ENCODE measurements at places on chromosomes 5 and 9. TPM values are rescaled to one million over a fixed set of nuclear protein-coding genes. Genes with fewer than 3 reads are reported as not detected.

GRCh38 chr9:104276709-104277245 lies 182.7 kb downstream of the SMC2 start:
- no peak for DNase-seq

DNA sequence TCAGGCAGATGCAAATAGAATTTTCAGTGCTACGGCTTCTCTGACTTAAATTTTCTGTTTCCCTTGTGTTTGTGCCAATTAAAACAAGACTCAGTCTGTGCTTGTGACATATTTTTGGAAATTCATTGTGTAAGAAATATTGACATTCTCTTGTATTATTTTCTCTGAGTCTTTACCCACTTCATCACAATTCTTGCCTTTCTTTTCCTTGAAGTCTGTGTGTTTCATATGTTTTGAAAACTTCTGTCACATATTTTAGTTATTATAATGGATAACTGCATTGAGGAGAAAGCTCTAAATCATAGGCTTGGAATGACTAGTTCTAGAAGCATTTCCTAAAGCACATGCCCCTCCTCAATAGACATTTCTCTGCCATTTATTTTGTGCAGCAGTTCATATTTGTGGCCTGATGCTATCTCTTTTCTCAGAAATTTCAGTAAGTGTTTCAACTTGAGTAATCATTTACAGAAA lies 206.6 kb downstream of the PALM2AKAP2 start:
- DNase-seq, result no peak

DNA sequence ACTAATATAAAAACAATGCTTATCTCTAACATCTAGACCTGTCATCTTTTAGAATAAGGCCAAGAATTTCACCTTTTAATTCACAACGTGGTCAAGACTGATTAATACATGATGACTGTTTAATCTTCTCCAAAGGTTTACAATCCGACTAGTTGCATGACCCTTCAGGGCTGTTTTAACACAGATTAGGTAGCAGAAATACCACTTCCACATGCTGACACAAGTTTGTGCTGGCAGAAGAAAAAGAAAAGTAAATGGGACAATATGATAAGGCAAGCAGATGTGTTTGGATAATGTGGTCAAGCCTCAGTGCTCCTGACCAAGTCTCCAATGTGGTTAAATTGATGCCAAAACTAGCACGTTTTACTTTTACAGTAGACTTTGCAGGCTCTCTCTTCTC lies 31.1 kb downstream of the SEMA6A start:
- no peak for DNase-seq

- DNase-seq, result no peak
Observed at GRCh38 chr5:175902026-175902425, 30.6 kb downstream of the CPLX2 start.

GRCh38 chr9:4886698-4887097 lies 94.0 kb downstream of the RCL1 start:
- DNase-seq, result no peak

GRCh38 chr5:79743846-79744605 lies 54.4 kb downstream of the CMYA5 start:
- no peak for DNase-seq

DNA sequence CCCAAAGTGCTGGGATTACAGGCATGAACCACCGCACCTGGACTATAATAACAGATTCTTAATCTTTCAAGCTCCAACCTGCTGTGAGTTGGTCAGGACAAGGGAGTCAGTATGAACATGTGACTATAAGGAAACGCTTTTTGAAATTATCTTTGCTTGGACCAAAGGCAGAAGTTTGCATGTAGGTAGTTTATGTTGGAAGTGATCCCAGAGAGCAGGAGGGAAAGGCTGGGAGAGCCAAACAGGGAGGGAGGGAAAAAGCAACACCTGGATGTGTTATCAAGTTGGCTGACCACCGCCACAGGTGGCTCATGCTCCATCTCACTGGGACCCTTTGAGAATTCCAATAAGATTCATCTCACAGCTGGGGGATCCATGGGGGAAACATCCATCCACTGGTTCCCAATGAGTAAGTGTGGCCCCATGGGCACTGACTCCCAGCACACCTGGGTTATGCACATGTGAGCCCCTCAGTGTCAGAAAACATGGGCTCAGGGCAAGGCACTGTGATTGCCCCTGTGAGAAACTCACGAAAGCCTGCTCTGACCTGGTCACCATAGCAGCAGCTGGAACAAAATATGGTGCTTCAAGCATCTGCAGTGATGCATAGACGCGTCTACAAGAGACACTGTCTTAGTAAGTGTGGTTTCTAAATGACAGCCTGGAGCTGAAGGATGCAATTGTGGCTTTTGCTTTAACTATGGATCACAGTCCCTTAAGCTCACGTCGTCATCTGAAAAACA lies 62.1 kb downstream of the ARSB start:
- no peak for DNase-seq

- DNase-seq, result no peak
Observed at GRCh38 chr9:85302938-85303756, 438.6 kb downstream of the AGTPBP1 start.

GRCh38 chr9:107276966-107277710 lies 5.9 kb upstream of the RAD23B start:
- no peak for DNase-seq

- peak; percentile 65 for DNase-seq
Observed at GRCh38 chr9:131530920-131531832, at the start of gene UCK1. Gene UCK1 (minus strand): TSS chr9:131531263. CDS start chr9:131531174, 89 bp downstream.

GRCh38 chr5:173680660-173681242 lies 64.3 kb upstream of the BOD1 start:
- DNase-seq, result no peak

GRCh38 chr5:44945743-44946142 lies 137.0 kb downstream of the MRPS30 start:
- DNase-seq, result no peak

DNA sequence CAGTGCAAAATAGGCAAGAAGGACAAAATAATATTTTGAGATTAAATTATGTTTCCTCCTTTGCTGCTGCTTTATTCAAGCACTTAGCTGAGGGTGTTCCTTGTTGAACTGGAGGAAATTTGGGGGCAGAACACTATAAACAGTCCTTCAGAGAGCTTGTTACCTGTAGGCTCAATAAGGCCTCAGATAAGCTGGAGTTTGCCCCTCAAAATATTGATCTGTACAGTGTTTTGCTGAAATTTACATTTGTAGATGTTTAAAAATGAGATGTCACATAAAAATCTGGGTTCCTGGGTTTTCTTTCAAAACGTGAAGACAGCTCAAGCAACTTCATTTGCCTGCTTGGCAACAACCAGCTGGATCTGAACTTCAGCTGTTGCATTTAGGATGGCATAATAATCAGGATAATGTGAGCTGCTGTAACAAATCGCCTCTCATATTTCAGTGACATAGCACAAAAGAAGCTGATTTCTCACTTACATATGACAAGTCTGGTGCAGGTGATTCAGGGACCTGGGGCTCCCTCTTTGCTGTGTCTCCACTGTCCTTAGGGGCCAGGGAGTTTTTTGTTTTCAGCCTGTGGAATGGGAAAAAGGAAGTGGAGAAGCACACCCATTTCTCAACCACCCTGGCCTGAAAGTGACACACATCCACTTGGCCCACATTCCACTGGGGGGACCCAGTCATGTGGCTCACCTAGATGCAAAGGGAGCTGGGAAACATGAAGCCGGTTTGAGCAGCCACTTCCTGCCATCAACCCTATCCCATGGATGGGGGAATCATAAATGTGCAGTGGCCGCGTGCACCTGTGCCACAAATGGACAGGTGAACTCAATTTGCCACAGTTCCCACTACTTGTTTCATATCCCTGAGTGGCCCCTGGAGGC lies 2.4 kb upstream of the PSAT1 start:
- no peak for DNase-seq

- DNase-seq, result no peak
Observed at GRCh38 chr9:135019224-135019623, 68.2 kb upstream of the OLFM1 start.

GRCh38 chr5:69074664-69075521 lies 18.9 kb upstream of the SLC30A5 start:
- no peak for DNase-seq

DNA sequence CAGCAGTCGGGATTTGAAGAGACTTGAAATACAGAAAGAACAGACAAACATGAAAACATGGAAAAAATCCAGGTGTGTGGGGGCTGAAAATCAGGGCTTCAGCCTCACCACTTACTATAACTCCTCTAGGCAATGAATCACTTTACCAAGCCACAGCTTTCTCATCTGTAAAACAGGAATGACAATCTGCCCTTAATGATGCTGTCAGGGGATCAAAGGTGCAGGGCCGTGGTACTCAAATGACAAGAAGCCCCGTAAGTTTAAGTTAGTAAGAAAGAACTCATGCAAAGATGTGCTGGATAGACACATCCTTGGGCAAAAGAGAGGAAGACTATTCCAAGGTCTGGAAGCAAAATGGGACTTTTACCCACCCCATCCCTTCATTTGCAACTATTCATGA lies 34.7 kb downstream of the FBXW2 start:
- no peak for DNase-seq

DNA sequence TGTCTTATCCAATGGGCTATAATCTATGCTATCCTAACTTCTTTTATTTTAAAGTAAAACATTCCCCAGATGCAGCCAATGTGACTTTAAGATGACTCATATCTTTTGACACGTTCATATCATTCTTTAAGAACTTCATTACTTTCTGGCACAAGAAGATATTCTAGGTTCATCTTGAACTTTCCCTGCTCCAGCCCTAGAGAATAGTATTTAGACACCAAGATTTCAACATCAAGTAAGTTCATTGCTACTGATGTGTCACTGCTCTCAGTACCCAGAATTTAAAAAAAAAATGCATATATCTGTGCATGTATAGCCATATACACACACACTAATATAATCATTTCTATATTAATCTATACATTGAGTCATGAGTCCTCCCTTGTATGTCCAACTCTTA lies 175.2 kb downstream of the SAXO1 start:
- DNase-seq, result no peak

DNA sequence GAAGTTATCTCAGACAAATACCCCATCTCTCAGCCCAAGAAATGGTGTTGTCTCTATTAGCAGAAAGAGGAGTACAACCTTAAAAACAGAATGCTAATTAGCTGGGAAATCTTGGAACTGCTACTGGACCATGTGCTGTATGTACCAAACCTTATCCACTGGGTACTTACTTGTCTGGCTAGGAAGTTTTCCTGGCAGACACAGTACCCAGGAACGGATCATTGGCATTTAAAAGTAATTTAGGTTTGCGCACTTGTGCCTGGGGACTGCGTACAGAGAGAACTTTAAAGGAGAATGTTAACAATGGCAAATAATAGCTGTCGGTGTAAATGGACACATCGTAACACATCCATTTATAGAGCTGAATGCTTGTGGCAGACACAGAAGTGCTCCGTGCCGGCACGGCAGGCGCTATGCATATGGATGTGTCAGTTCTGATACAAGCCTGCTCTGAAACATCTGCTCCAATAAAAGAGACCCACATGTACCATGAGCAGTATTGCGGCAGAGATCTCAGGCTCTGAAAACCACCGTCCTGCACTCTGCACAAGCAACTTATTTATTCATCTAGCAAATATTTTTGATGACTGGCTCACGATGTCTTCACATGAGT lies 290.6 kb upstream of the PANK3 start:
- DNase-seq, result no peak

DNA sequence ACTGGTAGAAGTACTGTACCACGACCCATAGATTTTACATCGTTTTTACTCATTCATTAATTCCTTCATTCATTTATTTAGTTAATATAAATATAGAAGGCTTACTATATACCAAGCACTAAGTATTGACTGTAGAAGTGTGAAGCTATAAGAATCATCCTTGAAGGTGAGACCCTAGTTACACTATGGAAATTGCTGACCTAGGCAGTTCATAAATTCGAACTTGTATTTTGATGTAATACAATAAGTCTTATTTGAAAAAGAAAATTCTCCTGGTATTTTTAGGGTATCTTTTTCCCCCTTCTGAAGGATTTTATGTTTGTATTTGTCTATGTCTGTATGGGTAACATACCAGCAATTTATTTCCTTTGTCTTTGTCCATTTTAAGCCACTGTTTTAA lies 220.1 kb upstream of the DMAC1 start:
- DNase-seq, result no peak

- DNase-seq, result no peak
Observed at GRCh38 chr5:67146574-67146973, 50.0 kb downstream of the CD180 start.

GADD45G gene
- total RNA-seq, result 15.8 TPM

CNTFR gene
- total RNA-seq, result 103 TPM

FGD3 gene
- total RNA-seq, result 18.0 TPM

SLCO4C1 gene
- total RNA-seq, result 0.66 TPM

ZDHHC11 gene
- 3.0 TPM for total RNA-seq

IL9 gene
- total RNA-seq, result not detected

GBGT1 gene
- total RNA-seq, result 21.3 TPM

ARID3C gene
- total RNA-seq, result not detected

FLT4 gene
- total RNA-seq, result 7.9 TPM

GABRA6 gene
- not detected for total RNA-seq

CNTLN gene
- total RNA-seq, result 14.6 TPM

PCDHGA4 gene
- 5.3 TPM for total RNA-seq

KIF4B gene
- not detected for total RNA-seq

PLPPR1 gene
- total RNA-seq, result 0.66 TPM

FAM78A gene
- total RNA-seq, result 3.7 TPM

PDE6A gene
- total RNA-seq, result not detected

HMGXB3 gene
- total RNA-seq, result 80.9 TPM

PRDM9 gene
- not detected for total RNA-seq

SNCB gene
- total RNA-seq, result not detected

Measured in breast epithelium (tissue), 4 donors.